ENCODE measurements at places on chromosomes 5 and 9. TPM values are rescaled to one million over a fixed set of nuclear protein-coding genes. Genes with fewer than 3 reads are reported as not detected.

GRCh38 chr5:87233143-87233542 is 34.5 kb upstream of the RASA1 start:
- H3K27me3 ChIP-seq: no peaks in the 10 kb centered on the region
- no peaks in the 10 kb centered on the region for H3K4me1 ChIP-seq
- DNase-seq: no peak
- no peak overlapping the region for H3K27ac ChIP-seq

- no peak for DNase-seq
- H3K27me3 ChIP-seq: no peaks in the 10 kb centered on the region
- peaks cover 8% of the 10 kb centered on the region for H3K4me1 ChIP-seq
These were observed 399 bp downstream of the NDUFA2 start for GRCh38 chr5:140647042-140647419.

The PRELID2 gene
- 4.1 TPM for total RNA-seq

The GGTA1 gene
- total RNA-seq: 1.9 TPM

The MLANA gene
- not detected for total RNA-seq
